ENCODE measurements at places on chromosomes 1 and 21.

DNA sequence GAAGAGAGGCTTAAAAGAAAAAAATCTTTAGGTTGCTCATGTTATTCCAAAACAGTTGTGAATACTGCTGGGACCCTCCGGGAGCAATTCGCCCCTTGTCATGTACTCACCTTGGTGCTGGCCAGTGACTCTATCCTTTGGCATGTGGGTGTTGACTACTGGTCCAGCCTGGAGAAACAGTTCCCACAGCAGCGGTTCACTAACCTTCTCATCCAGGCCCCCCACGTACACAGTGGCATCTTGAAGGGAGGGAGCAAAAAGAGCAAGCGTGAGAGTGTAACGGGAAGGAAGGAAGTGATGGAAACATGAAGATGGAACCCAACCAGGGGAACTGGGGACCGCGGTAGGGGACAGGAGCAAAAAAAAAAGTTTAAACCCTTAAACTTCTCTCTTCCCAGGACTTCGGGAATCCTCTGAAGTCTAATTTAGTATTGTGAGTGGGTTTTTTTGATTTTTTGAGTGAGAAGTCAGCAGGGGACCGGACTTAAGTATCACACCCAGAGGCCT, 494 bp downstream of the SF3B4 start:
- no peak for DNase-seq

- no peak for DNase-seq
Measured at GRCh38 chr1:109994654-109995053, 10.1 kb downstream of the AHCYL1 start.

DNA sequence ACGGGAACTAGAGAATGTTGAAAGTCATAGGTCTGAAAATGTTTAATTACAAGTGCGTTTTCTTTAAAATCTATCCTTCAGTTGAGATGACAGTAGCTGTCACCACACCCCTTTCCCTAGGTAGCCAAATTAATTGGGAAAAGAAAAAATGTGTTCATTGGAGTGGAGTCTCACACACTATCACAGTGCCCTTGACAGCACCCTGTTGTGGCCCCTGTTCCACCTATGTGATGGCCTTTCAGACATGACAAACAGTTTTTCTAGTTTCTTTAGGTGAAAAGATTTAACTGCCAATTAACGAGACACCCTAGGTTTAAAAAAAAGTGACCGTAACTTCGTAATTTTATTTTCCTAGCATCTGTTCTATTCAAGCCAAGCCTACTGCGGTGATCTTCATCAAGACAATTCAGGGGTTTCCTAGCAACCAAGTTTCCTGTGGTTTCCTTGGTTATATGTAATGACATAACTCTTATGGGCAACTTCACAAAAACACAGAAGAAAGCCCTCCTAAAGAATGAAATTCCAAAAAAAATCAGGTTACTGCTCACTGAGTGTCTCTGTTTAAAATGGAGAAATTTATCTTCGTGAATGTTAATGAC, 298.3 kb downstream of the PDE4B start:
- DNase-seq = no peak

GRCh38 chr1:210239349-210240111, 6.9 kb downstream of the SERTAD4 start:
- DNase-seq = no peak

- DNase-seq = peak; percentile 31
Measured at GRCh38 chr1:28602536-28603439, 10.7 kb downstream of the RAB42 start.

GRCh38 chr1:64965366-64966157, 787 bp downstream of the JAK1 start:
- peak; percentile 83 for DNase-seq

DNA sequence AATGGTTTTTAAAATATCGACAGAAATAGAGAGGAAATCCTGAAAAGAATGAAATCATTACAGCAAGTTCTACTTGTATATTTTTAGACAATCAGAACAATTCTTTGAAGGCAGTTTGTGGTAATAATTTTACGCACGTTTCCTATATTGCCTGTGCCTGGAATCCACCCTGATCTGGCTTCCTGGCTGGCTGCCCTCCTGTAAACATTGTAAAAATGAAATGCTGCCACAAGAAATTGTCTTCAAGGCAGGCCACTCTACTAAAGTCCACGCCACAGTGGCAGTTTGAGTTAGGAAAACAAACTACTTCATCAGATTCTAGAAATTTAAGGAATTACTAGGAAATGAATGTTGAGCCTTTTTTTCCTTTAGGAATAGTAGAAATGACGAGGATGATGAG, 454.5 kb upstream of the NR5A2 start:
- no peak for DNase-seq

- DNase-seq = no peak
Measured at GRCh38 chr1:109547463-109548320, 723 bp upstream of the GNAI3 start.

GRCh38 chr1:85058786-85059185, 10.5 kb upstream of the MCOLN3 start:
- DNase-seq = no peak

DNA sequence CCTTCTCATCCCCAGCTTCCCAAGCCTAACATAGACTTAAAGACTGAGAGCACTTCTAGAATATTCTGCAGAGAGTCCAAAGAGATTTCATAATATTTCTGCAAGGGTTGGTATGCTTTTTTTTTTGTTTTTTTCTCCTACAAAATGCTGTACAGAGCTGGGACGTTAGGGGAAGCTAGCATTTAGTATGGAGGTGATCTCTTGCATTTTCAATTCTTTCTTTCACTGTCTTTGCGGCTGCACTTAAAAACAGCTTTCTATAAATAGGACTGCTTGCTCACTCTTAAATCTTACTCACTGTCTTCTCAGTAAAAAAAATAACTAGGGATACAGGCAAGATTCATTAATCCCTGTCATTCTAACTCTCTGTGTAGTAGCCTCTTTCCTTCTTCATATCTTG, 7.4 kb downstream of the DSCAM start:
- DNase-seq = no peak

DNA sequence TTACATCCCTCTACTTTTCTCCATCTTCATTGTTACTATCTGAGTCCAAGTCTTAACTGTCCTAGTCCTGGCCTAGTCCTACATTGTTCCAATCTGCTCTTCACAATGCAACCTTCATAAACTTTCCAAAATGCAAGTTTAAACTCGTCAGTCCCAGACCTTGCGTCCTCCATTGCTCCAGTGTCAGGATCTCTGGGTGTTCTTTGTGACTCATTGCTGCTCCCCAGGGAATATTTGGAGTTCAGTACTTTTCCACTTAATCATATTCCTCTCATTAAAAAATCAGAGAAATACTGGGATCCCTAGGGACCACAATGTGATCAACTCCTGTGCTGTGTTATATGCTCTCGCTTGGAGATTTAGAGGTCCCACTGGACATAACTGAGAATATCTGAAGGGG, 18.0 kb upstream of the KPRP start:
- no peak for DNase-seq

GRCh38 chr1:60769082-60769481, 313.3 kb upstream of the NFIA start:
- DNase-seq = no peak

GRCh38 chr1:28213315-28213714, 19.5 kb downstream of the DNAJC8 start:
- DNase-seq = no peak

- DNase-seq = no peak
Measured at GRCh38 chr1:183272390-183272848, 86.4 kb downstream of the LAMC2 start.

GRCh38 chr1:212470059-212470458, 37.3 kb downstream of the NENF start:
- no peak for DNase-seq

- DNase-seq = no peak
Measured at GRCh38 chr1:167297222-167298214, 76.8 kb downstream of the POU2F1 start.
